ENCODE measurements at places on chromosomes 4 and X.

DNA sequence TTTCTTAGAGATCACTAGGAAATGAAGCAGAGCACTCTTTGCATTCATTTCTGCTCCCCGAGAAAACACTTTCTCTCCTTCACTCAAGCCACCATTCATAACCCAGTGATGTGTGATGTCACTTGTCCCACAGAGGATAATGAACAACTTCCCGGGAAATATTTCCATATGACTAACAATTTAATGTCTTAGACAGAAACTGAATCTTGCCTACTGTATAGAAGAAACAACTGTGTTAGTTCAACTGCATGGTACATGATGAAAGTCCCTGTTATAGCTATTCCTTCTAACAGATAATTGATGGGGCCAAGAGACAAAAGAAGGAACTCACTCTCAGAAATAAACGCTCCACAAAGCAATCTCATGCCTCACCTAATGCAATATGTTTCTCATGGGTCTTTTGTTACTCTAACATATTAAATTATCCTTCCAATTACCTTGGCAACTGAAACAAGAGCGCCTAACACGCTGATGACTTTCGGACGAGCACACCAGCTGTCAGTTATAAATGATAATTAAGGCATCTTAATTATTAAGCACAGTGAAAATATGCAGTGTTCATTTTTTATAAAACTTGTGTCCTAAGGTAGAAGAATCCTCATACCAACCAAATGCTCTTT lies 113.7 kb upstream of the TLR3 start:
- no peak for DNase-seq

- no peak for DNase-seq
Observed at GRCh38 chr4:39036172-39036571, 4.0 kb upstream of the TMEM156 start.

DNA sequence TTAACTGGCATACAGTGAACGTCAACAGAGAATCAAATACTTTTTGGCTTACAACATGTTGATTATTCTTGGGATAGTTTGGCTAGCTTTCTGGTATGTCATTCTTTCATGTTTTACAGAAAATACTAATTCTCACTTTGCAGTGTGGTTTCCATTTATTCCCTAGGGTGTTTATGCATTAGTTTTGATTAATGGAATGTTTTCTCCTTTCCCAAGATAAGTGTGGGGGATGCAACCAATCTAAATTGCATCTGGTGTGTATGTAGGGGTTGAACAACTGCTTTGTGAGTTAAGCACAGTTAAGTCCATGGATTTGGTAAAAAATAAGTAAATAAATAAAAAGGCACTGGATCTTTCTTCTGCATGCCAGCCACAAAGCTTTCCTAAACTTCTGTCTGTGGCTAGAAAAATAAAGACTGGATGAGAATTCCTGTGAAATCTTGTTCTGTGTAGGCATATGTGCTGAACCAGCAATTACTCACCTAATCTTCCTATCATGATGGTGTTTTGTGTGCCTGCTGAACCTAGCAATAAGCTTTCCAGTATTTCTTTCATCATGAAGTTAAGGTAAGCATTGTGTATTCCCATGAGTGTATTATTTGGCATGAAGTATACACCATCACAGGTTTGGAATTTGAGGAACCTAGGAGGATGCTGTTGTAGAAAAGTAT lies 50.6 kb upstream of the TENM3 start:
- DNase-seq = no peak

DNA sequence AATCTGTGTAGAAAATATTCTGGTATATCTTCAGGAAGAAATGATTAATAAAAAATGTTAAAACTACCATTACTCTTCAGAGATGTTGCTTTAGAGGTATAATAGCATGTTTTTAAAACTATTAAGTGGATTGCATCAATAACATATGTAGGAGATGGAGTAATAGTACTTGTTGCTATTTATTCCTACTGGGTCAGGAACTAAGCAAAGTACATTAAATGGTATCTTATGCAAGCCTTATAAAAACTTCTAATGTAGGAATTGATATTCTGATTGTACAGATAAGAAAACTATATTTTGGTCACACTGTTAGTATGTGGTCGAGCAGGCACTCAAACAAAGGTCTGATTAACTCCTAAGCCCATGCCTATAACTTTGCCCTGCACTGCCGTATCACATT lies 31.4 kb upstream of the PDLIM5 start:
- DNase-seq = no peak

- DNase-seq = no peak
Observed at GRCh38 chrX:119062750-119063374, 9.9 kb upstream of the CT47C1 start.
